ENCODE measurements at places on chromosomes 6 and 20.
A peak's percentile ranks its signal among the peaks of the same experiment; 100 is the strongest.

- peak; percentile 76 for DNase-seq
Measured at GRCh38 chr6:27806981-27807440, 105.2 kb downstream of the OR2B2 start.

DNA sequence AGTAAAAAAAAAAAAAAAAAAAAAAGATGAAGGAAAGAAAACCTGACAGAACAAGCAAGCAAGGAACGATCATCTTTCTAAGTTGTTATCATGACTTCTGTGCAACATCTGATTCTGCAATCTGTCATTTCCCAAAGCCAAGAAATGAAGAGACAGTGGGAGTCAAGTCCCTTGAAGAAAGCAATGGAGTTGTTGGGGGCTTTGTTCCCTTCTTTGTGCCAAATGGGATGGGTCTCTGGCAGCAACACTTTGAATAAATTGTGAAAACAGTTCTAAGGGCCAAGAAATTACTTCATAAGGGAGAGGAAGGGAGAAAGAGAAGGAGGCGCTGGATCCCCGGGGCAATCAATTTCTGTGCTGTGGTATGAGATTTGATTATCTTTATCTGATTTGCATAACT lies 33.3 kb upstream of the RSPO3 start:
- no peak for DNase-seq

GRCh38 chr20:58088105-58088504 lies 140.3 kb downstream of the ANKRD60 start:
- no peak for DNase-seq

DNA sequence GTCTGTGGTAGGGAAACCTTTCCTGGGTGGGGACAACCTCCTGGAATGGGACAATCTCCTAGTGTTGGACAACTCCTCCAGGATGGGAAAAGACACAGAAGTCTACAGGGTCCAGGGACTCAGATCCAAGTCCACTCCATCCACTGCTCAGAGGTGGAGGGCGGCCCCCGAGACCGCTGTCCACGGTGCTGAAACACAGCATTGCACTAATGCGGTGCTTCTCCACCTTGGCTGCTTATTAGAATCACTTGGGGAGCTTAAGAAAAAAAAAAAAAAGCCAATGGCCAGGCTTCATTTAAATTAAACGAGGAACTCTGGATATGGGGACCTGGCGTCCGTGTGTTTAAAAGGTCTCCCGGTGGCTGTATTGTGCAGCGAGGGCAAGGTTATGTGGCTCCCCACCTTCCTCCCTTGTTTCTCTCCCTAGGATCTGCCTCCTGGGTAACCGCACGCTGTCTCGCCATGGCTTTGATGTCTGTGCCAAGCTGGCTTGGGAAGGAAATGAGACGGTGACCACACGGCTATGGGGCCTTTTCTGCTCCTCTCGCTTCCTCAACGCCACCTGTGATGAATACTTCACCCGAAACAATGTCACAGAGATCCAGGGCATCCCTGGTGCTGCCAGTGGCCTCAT lies 12.0 kb downstream of the SLC12A5 start:
- no peak for DNase-seq

- no peak for DNase-seq
Measured at GRCh38 chr20:4978050-4978918, 23.0 kb downstream of the SLC23A2 start.

- DNase-seq: no peak
Measured at GRCh38 chr20:49624317-49624716, 56.4 kb upstream of the PTGIS start.

DNA sequence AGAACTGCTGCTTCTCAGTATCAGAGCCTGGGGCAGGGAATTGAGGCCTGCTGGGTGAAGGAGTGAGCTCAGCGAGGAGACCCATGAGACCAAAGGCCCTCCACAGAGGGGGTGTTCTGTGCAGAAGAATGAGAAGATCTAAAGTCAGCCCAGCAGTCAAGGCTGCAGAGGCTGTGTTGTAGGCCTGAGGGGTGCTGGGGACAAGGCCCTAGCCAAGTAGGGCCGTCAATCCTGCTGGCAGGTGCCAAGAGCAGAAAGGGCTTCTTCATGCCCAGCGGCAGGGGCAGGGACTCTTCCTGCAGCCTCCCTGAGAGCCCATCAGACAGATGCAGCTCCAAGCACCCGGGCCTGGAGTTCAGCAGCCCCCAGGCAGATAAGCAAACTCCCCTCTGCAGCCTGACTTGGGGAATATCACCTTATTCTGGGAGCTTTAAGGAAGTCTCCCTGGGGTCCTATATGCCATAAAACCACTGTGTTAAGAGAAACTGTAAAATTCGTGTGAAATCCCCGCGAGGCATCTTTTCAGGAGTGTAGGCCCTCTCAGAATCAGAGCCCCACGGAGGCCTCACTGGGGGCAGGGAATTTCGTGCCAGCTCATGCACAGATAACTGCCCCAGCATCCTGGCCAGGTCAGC lies 9.0 kb downstream of the CCDC167 start:
- no peak for DNase-seq

GRCh38 chr6:41561416-41561815 lies 15.2 kb downstream of the FOXP4 start:
- no peak for DNase-seq

DNA sequence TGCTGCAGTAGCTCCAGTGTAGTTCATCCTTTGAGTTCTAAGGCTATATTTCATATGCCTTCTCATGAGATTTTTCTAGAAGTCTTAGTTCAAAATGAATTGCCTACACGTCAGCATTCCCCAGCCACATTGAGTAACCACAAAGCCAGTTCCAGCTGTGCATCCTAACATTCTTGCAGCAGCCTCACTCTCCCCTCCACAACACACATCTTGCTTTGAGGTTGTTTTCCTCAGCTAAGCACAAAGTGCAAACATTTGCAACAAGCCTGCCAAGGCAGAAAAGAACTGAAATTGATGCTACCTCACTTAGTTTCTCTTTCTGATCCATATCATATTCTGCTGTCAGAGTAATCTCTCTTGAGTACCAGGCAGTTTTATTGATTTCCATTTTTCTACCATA lies 160.7 kb upstream of the KCNQ5 start:
- no peak for DNase-seq

DNA sequence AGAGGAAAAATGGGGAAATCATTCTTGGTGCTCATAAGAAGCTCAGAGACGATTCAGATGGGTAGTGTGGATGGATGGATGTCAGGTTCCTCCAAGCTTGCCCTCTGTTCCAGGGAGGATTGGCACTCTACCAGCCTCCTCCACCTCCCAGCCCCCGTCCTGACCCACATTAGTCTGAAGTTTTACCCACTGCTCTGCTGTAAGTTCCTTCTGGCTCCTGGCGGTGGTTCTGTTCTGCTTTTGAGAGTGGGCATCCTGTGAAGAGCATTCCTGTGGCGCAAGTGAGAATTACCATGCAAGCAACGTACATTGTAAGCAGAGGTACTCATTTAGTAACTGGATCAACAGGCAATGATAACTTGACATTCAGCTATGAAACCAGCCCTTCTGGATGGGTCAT lies 103.4 kb downstream of the SYNDIG1 start:
- no peak for DNase-seq

- DNase-seq: no peak
Measured at GRCh38 chr6:37354526-37355384, 972 bp downstream of the RNF8 start.

- DNase-seq: no peak
Measured at GRCh38 chr6:102154874-102155273, 761.4 kb downstream of the GRIK2 start.

DNA sequence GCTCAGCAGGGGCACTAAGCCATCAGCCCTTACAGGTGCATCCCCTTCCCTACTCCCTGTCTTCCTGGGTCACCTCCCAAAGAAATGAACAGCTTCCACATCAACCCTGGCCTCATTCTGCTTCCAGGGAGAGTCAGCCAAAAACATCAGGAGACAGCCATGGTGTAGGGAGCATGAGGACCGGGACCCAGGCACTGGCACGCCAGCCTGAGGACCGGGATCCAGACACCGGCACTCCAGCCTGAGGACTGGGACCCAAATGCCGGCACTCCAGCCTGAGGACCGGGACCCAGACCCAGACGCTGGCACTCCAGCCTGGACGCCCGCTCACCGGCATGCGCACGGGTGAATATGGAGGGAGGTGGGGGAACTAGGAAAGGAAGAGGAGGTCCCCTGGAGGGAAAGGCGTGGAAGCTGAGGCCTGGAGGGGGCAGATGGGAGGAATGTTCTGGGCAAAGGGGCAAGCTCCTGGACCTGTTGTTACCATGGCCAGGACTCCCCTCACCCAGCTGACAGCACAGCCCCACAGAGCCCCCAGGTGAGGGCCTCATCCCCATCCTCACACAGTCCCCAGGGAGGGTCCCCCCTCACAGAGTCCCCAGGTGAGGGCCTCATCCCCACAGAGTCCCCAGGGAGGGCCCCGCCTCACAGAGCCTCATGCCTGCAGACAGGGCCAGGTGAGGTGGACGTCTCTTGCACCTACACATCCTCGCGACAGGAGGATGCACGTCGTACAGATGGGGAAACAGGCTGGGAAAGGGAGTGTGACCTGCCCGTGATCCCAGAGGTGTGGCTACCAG lies 26.0 kb upstream of the MRGBP start:
- no peak for DNase-seq
